GM03348 (cell line): ENCODE measurements at places on chromosomes 3 and 15.

- DNase-seq: peak; percentile 65
Measured at GRCh38 chr3:134327594-134327975, 46.7 kb downstream of the AMOTL2 start.

- DNase-seq: no peak
Measured at GRCh38 chr3:100537646-100538338, 45.4 kb downstream of the TMEM45A start.

DNA sequence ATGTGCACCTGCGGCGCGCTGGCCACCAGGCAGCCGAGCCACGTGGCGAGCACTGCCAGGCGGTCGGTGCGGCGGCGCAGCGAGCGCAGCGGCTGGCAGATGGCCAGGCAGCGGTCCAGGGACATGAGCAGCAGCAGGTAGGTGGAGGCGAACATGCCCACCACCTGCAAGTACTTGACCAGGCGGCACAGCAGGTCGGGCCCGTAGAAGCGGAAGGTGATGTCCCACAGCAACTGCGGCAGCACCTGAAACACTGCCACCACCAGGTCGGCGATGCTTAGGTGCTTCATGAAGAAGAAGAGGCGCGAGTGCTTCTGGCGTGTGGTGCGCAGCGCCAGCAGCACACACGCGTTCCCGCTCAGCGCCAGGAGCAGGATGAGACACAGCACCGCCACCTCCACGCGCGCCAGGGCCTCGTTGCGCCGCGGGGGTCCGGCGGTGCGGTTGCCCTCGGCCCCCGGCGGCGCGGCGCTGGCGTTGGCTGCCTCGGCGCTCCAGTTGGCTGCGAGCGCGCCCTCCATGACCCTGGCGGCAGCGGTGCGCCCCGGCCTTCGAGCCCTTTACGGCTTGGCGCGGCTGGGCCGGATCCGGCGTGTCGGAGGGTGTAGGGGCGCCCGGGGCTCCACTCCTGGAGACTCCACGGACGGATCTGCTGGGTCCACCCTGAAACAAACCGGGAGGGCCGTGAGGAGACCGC is 1.6 kb downstream of the OXTR start:
- peak; percentile 37 for DNase-seq

GRCh38 chr3:186746008-186746407 is 28.8 kb downstream of the KNG1 start:
- peak; percentile 74 for DNase-seq

DNA sequence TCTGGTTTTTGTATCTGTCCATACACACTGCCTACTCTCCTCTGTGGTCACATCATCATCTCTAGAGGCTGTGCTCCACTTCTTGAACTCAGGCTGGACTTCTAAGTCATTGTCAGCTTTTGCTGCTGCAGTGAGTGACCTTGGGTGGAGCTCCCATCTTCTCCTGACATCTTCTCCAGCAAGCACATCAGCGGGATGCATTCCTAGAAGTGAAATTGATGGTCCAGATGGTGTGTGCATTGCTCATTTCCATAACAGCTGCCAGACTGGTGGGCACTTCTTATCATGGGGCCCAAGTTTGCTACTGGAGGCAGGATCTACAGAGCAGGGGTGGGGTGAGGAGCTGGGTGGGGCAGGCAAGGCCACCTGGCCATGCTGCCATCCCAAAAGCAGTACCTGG is 109.9 kb downstream of the DNAJB8 start:
- no peak for DNase-seq

DNA sequence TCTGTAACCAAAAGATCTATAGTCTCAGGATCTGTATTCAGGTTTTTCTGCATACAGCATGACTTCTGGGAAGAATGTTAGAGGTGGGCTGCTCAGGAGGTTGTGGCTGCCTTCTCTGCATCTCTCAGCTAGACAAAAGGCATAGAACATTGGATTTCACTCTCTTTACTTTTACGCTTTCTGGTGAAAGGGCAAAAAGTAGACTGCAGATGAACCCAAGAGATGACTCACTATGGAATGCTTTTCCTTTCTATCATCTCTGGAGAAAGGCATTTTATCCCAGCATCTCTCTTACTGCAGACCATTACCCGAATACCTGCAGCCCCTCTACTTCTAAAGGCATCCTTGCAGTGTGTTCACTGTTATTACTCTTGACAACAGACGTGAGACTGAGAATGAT is 222.2 kb downstream of the WNT5A start:
- DNase-seq: no peak

DNA sequence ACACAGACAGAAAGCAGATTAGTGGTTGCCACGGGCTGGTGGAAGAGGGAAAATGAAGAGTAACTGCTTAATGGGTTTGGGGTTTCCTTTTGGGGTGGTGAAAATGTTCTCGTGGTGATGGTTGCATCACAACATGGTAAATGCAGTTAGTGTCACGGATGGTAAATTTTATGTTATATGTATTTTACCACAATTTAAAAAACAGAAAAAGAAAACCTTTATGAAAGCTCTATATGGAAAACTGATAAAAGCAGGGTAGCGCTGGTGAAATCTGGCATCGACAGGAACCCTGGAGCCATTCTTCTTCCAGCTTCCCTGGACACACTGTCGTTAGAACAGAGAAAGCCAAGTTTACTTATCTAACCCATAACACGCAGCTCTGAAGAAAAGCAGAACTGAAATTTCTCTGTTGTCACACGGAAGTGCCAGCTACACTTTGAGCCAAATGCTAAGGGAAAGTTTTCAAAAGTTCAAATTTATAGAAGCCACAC is 287.7 kb upstream of the NR2F2 start:
- DNase-seq: no peak

DNA sequence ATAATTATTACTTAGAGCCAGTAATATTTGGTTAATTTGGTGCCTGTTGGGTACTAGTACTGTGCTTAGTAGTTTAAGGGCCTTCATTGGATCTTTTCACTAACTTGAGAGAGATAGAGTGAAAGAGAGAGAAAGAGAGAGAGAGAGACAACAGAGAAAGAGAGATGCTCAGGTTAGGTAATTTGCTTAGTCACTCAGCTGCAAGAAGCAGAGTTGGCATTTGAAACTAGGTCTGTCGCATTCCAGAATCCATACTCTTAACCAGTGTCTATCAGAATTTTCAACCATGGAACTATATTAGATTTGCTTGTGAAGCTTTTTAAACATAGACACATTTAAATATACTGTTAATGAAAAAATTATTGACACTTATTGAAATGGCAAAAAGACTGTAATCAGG is 31.1 kb upstream of the NUDT16 start:
- no peak for DNase-seq

GRCh38 chr3:69094467-69095205 is 9.9 kb downstream of the ARL6IP5 start:
- DNase-seq: peak; percentile 50

DNA sequence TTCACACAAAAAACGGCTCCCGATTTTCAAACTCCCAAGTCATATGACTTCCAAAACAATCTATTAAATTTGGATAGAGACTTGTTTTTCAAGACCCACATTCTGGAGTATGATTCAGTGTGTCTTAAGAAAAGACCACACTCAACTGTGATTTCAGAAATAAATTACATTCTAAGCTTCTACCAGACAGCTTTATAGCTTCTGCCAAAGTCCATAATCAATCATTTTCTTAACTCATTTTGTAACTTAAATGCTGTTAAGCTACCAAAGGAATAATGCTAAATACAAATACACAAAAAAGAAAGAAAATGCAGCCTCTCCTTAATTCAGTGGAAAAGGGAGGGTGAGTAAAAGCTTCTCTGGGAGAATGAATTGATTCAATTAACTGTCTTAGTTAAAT is 192.3 kb upstream of the P2RY1 start:
- DNase-seq: no peak

- no peak for DNase-seq
Measured at GRCh38 chr15:61441891-61442290, 212.8 kb upstream of the RORA start.

DNA sequence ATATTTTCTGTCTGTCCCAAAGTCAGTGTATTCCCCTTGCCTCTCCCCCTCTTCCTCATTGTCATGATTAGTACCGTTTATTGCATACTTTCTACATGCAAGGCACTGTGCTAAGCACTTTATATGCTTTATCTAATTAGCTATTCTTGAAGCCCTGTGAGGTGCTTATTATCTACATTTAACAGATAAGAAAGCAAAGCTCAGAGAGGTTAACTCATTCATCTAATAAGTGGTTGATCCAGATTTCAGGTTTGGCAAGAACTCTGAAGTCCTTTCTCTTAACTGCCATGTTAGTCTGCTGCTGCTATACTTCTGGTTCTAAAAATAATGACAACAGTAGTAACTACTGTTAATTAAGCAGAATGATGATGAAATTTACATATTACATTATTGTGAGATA is 13.5 kb downstream of the IQGAP1 start:
- no peak for DNase-seq
